Epithelial cell of umbilical artery (primary cell): ENCODE measurements at places on chromosomes 2 and 18. TPM values are rescaled to one million over a fixed set of nuclear protein-coding genes. Genes with fewer than 3 reads are reported as not detected.

DBI gene
- 109 and 119 TPM in 2 replicates for total RNA-seq

CAVIN2 gene
- 82.5 and 106 TPM in 2 replicates for total RNA-seq

RNF152 gene
- total RNA-seq: 13.2 and 18.8 TPM in 2 replicates

SLC30A3 gene
- 0.32 TPM in 1 of 2 replicates, not detected in the other for total RNA-seq

PGAP1 gene
- 6.5 and 7.6 TPM in 2 replicates for total RNA-seq

SCN2A gene
- total RNA-seq: 0.46 TPM in 1 of 2 replicates, not detected in the other

RIT2 gene
- total RNA-seq: not detected in 2 replicates

VWC2L gene
- total RNA-seq: not detected in 2 replicates

ATP6V1C2 gene
- total RNA-seq: under 0.01 TPM in 1 of 2 replicates, not detected in the other
